Fibroblast of skin of back (primary cell): ENCODE measurements at places on chromosomes 4 and X.

- DNase-seq: no peak
These were observed 7.7 kb downstream of the PROM1 start for GRCh38 chr4:16075975-16076757.

GRCh38 chrX:139639253-139639652, 68.7 kb downstream of the MCF2 start:
- DNase-seq: no peak

DNA sequence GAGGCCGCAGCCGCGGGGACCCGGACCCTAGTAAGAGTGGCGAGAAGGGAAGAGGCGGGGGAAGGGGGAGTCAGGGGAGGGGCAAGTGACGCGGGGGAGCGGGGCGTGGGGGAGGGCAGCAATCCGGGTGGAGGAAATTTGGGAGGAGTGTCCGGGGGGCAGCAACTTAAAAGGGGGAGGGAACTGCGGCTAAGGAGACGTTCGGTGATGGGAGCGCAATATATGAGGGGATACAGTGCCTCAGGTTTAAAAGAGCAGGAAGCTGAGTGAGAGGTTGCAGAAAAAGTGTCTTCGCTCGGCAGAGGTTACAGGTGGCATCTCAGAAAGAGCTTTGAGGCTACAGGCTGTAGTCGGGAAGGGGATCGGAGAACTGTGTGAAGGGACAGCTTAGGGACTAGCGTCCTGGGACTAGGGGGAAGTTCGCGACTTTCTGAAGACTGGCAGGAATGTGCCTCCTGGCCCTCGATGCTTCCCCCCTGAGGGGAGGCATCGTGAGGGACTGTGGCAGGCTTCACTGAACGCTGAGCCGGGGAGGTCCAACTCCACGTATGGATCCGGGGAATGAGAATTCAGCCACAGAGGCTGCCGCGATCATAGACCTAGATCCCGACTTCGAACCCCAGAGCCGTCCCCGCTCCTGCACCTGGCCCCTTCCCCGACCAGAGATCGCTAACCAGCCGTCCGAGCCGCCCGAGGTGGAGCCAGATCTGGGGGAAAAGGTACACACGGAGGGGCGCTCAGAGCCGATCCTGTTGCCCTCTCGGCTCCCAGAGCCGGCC, 519 bp downstream of the FOXO4 start:
- no peak for DNase-seq

DNA sequence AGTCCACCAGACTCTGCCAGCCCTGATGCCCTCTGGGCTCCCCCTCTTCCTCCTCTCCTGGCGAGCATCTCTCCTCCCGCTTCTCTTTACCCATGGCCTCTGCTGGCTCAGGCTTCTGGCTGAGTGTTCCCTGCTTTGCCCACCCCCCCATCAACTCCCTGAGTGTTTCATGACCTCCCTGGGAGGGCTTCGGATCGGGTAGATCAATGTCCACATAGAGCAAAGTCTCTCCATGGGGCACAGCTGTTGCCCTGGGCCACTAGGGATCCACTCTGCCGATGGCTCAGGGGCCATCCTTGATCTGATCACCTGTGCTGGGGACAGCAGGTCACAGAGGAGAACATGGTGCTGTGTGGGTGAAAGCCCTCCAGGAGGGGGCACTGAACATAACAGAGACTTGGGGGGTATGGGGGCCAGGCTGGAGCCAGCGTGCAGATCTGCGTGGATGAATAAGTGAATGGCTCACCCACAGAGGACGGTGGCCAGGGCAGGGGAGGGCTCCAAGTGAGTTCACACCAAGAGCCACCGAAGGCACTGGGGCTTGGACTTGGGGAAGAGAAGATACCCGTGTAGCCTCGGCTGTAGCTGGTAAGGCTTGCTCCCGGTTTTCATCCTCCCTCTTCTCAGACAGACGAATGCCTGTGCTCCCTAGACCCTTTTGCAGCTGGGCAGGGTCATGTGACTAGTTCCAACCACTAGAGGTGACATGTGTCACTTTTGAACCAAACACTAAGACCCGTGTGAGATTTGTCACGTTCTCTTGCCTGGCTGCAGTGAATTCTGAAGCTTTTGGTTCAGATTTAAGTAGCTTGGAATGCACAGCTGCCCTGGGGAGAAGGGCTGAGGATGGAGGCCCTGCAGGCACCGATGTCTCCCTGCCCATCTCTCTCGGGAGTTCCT, 23.2 kb upstream of the AFAP1 start:
- peak; percentile 37 for DNase-seq

GRCh38 chrX:112774651-112775293, 65.9 kb downstream of the AMOT start:
- DNase-seq: no peak

DNA sequence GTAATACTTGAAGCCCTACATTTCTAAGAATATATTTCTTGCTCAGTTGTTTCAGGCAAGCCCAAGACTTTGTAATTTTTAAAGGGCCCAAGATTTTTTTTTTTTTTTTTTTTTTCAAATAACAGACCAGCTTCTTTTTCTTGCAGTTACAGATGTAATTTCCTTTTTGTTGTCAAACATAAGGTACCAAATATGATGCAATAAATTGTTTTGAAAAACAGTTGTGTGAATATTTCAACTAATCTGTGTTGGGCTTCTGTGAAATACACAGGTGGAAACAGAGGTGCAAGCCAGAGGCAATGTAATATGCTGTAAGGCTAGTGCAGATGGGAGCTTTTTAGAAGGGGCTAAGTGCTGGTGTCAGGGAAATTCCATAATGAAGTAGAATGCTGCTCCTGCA, 64.8 kb upstream of the RAB33B start:
- DNase-seq: no peak

DNA sequence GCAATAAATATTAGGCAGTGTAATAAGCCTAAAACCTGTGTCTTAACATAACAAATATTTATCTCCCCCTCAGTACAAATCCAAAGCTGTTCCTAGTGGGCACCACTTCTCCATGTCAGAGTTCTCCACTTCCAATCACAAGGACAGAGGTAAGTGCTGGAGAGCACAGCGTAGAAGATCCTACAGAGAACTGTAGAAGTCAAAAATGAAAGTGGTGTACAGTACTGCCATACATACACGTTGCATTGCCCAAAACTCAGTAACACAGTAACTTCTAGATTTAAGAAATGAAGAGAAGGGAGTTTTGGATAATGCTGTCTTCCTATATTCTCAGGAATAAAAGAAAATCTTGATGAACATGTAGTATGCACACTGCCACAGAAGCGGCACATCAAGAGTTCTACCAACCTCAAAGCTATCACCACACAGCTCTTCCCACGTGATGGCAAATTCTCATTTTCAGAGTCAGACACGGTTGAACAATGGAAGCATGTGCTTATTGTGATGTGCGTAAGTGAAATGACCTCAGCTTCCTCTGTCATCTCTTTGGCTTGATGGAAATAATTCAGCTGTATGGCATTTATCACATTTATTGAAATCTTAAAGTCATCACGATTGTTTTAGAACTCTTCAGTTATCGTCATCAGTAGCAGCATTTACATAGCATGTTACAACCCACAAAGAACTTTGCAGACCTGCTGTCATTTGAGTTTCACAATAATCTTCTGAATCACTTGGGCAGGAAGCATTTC, 27.1 kb upstream of the SPANXN4 start:
- no peak for DNase-seq

DNA sequence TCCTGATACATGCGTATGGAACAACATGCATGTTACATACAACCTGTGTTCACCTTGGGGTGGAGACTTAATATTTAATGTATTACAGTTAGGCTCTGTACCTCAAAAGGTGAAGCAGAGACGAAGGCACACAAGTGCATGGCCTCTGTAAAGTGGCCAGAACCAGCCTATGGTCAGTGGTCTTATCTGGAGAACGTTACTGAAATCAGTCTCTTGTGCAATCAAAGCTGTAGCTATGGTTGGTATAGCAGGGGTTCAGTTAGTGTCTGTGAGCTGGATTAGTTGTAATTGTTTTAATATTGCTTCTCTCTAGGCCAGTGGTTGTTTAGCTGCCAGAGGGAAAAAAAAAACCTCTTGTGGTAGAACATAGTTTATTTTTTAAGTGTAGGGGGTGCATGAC, 2.2 kb upstream of the TMEM33 start:
- DNase-seq: no peak

- no peak for DNase-seq
These were observed 92.1 kb downstream of the AFF1 start for GRCh38 chr4:87026800-87027495.

- peak; percentile 54 for DNase-seq
These were observed 23.5 kb upstream of the SYNPO2 start for GRCh38 chr4:118865091-118865708.

DNA sequence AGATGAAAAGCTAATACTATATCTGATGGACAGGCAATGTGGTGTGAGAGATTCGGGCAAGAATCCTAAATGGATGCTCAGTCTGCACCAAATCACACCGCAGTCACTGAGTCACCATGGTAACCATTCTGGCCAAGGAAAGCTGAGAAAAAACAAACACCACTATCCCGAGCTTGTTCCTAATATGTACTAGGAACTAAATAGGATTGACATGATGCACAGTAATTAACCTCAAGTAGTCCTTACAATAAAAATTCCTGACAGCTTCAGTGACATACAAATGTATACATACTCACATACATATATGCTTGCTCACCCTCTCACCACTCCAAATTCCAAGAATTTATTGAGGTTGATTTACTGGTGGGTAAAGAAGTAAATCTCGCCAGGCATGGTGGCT, 1.1 kb upstream of the RAB40A start:
- peak; percentile 77 for DNase-seq

DNA sequence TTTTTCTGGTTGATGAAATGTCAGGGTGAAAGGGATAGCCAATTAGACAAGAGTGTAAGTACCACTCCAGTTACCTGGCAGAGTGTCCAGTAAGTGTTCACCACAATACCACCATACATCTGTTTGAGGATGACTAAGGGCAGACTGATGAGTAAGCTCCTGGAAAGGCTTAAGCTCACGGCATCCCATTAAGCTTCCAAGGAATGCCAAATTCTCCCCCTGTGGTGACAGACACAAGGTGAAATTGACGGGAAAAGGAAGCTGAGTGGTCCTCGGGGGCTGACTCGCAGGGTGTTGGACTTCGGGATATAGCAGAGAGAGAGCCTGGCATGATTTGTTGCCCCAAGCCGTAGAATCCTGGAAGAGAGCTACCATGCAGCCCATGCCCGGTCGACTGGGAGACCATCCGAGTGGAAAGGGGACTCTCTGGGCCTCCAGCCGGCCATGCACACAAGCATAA, 7.6 kb upstream of the BST1 start:
- DNase-seq: peak; percentile 98

- no peak for DNase-seq
These were observed 684.5 kb downstream of the GRID2 start for GRCh38 chr4:92988301-92988700.

- DNase-seq: no peak
These were observed 37.0 kb downstream of the RCHY1 start for GRCh38 chr4:75477201-75477600.

GRCh38 chr4:106039796-106040195, 144.5 kb downstream of the NPNT start:
- DNase-seq: no peak

- DNase-seq: peak; percentile 56
These were observed 64.0 kb downstream of the HHIP start for GRCh38 chr4:144709793-144710525.

DNA sequence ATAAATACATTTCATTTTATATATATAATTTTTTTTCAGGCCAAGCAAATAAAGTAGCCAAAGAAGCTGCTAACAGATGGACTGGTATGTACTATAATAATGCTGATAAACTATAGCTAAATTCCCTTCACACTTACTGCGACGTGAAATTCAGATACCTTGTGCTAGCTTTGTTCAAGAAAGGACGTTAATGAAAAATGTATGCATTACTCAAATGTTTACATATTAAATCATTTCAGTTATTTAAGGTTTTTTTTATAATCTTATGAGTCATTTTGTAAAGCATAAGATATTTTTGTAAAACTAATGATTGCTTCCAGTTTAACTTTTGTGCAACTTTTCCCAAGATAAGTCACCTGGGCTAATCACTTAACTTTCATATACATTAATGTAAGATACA, 57.2 kb upstream of the TMEM131L start:
- DNase-seq: peak; percentile 32

- no peak for DNase-seq
These were observed 684.2 kb downstream of the PCDH18 start for GRCh38 chr4:136847881-136848621.

DNA sequence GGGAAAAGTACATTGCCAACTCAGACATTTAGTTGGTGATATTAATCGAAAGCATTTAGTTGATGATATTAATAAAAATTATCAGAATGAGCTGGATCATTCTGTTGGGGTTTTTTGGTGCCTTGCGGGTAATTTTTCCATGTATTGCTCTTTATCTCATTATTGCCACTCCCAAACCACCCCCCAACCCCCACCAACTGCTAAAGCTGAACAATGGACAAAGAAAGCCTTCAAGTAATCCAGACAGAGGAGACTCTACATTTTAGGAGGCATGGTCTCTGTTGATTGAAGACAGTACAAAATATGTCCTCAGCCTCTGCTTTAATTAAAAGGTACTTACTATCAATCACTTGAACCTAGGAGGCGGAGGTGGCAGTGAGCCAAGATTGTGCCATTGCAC, 22.5 kb downstream of the PDK3 start:
- DNase-seq: no peak

- DNase-seq: peak; percentile 99
These were observed 66.8 kb upstream of the SH3RF1 start for GRCh38 chr4:169337510-169337909.

DNA sequence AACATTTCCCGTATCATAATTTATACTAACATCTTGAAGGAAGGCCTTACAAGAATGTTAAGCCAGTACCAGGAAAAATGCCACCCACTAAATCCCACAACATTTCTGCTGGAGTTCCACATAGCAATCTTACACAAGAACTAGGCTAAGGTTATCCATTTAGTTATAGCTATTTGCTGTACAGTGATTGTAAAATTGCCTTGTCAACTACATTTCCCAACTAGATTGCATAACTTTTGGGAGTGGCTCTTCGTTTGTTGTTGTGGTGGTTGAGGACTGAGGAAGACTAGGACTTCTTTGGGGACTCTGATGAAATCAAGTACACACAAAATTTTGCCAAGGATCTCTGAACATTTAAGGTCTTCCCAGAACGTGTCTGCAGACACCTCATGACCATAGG, 8.0 kb downstream of the IBSP start:
- no peak for DNase-seq
